ENCODE measurements at places on chromosomes 16 and 17.

DNA sequence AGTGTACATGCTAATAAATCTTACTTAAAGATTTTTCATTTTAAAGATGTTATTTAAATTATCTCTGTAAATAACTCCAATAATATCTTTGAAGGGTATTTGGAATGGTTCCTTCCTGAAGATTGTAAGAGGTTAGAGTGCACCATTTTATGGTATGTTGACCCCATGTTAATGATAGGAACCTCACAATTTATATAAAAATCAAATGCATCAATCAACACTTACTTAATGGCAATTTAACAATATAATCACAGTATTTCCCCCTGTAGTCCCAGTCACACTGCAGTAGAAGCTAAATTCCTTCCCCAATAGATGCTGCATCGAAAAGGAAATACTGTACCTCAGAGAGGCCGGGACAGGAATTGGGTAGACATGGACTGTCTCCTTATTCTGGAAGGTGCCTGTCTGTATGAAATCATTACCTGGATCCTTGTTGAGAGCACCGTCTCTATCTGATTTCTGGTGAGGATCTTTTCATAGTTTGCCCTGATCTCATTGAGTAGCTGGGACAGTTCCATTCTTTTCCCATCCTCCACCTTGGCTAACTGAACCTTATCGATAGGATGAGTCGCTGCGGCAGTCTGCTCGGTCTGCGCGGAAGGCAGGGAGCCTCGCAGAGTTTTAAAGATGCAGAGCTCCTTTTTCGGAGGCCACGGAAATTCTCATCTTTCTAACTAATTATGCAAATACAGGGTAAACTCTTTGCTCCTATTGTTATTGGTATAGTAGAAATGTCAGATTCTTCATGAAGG, at the start of gene KRT222:
TSS of gene KRT222 (minus strand) at position 596 of the 752 bp plus-strand sequence. CDS start at position 518, 78 bp downstream.
- DNase-seq: no peak

DNA sequence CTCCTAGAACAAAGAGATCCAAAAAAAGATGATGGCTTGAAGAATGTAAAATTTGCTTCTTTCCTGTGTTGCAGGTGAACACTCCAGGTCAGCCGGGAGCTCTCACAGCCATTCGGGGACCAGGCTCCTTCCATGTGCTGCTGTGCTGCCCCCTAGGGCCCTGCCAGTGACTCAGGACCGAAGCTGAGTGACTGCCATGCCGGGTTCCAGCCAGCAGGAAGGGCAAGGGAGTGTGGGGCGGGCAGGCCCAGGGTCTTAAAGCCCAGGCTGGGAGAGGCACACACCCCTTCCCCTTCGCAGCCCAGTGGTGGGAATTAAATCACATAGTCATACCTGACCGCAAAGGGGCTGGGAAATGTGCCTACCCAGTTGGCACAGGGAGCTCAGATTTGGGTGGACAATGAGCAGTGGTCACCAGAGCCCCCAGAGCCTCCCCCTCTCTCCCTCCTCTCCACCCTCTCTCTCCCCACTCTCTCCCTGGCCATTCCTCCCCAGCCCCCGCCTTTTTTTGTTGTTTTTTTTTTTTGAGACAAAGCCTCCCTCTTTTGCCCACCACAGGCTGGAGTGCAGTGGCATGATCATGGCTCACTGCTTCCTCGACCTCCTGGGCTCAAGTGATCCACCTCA, 11.5 kb downstream of the EPOP start:
- peak; percentile 24 for DNase-seq

- DNase-seq: no peak
These were observed 9.5 kb upstream of the HES7 start for GRCh38 chr17:8133399-8133798.

DNA sequence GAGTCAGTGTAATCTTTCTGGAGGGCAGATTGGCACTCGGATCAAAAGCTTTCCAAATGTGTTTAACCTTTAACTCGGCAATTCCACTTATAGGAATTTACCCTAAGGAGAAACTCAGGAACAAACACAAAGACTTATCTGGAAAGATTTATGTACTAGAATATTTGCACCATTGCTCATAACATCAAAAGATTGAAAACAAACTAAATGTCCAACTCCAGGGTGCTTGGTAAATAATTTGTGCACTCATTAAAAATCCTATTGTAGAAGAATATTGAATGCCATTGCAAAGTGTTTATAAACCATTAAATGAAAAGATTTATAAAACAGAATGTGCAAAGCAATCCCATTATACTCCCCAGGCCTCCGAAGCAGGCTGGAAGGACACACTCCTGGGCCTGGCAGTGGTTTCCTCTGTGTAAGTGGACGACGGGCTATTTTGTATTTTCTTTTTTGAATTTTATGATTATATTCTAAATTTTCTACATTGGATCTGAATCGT, 18.7 kb upstream of the RBFOX3 start:
- DNase-seq: no peak

GRCh38 chr16:68388124-68388523, 60.2 kb downstream of the SMPD3 start:
- no peak for DNase-seq

DNA sequence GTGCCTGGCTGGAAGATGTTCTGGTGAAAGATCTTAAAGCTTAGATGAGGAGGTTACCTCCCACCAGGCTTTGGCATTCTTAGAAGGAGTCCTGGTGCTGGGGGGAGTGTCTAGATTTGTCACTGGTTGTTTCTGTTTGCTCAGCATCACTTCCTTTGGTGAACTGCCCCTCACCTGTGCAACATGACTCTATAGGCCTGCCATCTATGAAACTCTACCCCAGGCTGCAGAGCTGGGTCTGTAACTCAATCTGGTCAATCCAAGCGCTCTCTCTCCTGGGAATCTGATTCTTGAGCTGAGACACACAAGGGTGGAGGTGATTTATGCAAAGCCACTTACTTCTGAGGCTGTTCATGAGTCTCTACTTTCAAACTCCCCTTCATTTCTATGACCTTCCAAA, 399.4 kb downstream of the NPIPA7 start:
- no peak for DNase-seq

GRCh38 chr17:1201132-1201702, 21.4 kb upstream of the ABR start:
- no peak for DNase-seq

GRCh38 chr16:69440250-69440649, 15.8 kb downstream of the CYB5B start:
- DNase-seq: no peak

DNA sequence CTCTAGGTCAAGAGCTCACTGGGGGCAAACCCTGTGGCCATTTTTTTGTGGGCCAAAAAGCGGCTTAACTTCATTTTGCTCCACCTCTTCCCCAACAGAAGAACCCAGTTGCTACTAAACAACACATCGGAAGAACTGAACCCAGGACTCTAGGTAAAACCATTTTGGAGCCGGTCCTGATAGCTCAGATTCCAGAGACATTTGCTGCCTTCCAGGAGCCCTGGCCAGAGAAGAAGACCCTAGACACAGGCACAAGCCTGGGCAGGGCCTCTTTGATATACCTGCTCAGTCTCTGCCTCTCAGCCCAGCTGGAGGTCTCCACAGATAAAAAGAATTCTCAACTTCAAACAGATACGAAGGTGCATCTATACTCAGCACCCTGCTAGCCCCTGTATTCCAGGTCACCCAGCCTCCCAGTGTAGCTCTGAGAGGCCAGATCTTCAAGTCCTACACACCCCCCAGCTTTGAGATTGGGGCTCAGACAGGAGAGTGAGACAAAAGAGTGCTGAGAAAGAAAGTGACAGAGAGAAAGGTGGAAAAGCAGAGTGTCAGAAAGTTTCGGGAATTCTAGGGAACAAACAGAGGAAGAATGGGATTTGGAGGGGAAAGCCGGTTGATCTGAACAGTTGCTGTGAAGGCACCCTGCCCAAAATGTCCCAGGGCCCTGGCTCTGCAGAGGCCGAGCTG, 6.6 kb upstream of the HOXB9 start:
- DNase-seq: no peak

DNA sequence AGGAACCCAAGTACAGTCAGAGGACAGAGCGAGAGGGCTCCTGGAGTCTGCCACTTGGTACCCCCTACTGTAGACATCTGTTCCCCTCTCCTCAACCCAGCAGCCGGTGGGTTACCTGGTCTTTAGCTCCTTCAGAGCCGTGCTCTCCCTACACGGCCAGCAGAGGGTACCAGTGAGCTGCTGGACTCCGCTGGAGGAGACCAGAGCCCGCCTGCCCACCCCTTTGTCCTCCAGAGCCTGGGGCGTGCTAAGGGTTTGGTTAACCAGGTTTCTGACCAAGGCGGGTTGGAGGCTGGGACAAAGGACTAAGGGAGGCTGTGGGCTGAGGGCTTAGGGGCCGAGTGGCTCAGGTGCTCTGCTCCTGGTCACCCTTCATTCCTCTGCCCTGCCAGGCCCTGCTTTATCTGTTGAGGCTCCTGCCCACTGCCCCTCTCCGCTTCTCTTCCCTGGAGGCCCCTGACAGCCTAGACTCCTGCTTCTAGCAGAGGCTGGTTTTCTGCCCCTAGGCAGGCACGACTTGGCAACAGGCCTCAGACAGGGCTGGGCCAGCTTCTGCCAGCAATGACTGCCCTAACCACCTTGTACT, 2.7 kb upstream of the HSD11B2 start:
- no peak for DNase-seq

- DNase-seq: no peak
These were observed 187.0 kb downstream of the CCDC182 start for GRCh38 chr17:57557834-57558681.

DNA sequence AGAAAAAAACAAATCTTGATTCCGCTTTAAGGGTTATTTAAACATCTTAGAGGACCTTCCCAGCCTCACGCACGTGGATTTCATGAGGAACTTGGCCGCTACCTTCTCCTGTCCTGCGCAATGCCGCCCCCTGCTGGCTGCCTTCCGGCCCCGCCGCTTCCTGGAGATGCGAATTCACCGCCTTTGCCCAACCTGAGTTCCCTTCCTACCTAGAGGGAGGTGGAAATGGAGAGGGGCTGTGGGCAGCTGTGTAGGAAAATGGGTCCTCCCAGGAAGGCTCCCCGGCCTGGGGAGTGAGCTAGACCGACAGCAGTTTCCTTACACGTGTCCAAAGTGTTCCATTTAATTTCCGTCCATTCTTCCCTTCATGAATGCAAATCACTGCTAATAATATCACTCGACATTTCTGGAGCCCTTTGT, 1.0 kb upstream of the ABCC12 start:
- peak; percentile 31 for DNase-seq

DNA sequence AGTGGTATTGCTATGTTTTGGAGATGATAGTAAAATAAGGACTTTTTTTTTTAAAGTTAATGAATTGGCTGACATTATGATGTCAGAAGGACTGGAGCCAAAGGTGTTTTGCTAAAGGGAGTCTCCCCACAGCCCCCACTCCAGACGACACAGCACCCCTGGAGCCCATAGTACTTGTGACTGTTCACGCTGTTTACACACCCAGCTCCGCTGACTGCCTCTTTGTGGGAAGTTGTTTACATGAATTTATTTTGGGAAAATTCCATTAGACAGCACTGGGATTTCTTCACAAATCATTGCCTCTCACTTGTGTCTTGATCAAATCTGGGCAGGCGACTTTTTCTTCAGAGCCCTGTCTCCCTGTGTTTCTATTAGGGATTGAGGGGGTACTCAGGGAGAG, 108.6 kb downstream of the C17orf67 start:
- DNase-seq: no peak
